ENCODE measurements at places on chromosomes 5 and 9.

DNA sequence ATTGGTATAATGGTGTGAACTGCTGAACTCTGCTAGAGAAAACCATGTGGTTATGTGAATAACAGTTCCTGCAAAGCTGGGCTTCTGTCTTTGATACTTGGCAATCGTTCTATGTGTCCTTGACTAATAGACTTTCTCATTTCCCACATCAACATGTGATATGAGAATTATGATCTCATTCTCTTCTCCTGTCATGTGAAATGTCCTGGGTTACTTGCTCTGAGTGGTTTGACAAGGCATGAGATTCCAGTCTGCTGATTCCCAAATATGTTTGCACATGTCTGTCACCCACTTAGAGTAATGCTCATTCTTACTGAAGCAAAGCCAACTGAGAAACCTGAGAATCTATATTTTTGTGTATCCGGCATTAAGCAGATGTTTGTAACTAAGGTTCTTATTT is 141.2 kb downstream of the PARP8 start:
- no peak for DNase-seq

DNA sequence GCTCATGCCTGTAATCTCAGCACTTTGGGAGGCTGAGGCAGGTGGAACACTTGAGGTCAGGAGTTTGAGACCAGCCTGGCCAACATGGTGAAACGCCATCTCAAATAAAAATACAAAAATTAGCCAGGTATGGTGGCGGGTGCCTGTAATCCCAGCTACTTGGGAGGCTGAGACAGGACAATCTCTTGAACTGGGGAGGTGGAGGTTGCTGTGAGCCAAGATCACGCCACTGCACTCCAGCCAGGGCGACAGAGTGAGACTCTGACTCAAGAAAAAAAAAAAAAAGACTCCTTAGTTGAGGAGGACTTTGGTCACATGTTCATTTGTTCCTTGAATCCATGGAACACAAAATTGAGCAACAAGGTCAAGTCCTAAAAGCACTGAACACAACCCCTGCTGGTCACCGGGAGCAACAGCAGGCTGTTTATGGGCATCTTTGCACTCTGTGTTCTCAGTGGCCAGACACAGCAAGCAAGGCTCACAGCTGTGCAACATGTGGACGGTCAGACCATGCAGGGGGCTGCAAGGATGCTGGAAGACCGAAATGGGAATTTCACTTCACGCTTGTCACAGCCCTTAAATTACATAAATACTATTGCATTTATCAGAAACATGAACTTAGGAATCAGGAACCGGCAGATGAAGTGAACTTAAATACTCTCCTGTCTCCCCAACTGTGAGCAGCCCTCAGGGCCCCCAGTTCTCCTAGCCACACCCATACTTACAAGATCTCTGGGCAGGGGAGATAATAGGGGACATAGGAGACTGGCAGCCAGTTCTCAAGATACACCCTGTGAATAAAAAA is 2.8 kb downstream of the GBGT1 start:
- DNase-seq = no peak

DNA sequence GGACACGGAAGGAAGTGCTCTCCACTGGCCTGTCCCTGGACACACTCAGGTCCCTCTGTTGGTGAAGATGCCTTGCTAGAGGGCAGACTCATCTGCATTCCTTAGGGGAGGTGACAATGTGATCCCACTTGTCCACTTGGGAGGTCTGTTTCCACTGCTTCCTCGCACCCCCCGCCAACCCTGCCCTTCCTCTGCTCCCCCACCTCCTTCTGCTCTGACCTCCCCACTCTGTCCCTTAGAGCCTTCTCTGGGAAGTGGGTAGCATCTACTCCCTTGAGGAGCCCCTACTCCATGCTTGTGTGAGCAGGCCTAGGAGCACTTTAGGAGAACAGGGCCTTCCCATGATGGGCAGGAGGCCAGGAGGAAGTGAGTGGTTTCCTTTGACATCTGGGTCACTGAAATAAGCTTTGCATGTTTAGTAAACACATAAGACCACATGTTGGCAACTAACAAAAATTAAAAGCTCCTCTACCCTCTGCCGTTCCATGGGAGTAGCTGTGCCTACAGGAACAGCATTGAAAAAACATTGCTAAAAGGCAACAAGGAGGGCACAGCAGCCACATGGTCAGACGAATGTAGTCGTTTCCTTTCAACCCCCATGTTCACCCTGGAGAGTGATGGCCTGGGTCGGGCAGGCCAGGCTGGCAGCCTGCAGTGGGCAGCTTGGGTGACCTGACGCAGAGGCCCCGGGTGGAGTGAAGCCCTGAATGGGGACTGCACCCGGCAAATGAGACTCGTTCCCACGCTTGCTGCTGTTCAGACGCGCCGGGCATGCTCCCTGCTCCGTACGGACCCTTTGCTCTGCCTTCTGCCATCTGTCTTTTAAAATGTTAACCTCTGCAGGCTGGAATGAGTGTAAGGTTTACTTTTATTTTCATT is 634.0 kb downstream of the IRX1 start:
- no peak for DNase-seq

DNA sequence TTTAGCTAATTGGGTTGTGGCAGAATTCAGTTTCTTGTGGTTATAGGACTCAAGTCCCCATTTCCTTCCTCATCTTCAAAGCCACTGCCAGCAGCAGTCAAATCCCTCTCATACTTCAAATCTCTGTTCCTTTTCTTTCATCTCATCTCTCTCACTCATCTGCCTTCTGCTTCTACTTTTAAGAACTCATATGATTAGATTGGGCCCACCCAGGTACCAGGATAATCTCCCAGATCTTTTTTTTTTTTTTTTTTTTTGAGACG is 8.0 kb upstream of the REEP5 start:
- no peak for DNase-seq

GRCh38 chr5:66477596-66477995 is 118.6 kb upstream of the MAST4 start:
- DNase-seq = no peak

- DNase-seq = no peak
These were observed 10.9 kb upstream of the CARNMT1 start for GRCh38 chr9:75039009-75039408.

DNA sequence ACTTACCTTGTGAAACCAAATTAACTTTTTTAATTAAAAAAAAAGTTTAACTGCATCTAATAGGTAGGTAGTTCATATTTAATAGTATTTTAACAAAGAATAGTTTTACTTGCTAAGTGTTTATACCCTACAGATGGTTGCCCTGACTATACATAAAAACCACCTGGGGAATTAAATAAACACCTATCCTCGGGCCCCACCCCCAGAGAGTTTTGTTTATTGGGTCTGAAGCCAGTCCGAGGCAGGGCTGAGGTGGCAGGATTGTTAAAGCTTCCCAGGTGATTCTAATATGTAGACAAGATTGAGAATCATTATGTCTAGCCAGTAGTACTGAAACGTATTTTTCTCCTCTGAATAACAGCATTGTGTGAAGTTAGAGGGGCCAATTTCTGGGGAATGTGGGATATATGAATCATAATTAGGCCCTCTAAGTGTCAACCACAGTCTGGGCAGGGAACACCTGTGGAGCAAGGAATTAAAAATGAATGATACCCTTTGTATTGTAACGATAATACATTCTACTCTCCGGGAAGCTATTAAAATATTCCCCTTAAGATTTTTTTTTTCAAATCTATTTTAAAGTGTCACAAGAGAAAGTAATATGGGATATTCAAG is 5.6 kb upstream of the PAM start:
- DNase-seq = no peak

- DNase-seq = no peak
These were observed 20.0 kb downstream of the OGN start for GRCh38 chr9:92384375-92384774.

- no peak for DNase-seq
These were observed 225.2 kb downstream of the FSTL4 start for GRCh38 chr5:133387091-133387490.

DNA sequence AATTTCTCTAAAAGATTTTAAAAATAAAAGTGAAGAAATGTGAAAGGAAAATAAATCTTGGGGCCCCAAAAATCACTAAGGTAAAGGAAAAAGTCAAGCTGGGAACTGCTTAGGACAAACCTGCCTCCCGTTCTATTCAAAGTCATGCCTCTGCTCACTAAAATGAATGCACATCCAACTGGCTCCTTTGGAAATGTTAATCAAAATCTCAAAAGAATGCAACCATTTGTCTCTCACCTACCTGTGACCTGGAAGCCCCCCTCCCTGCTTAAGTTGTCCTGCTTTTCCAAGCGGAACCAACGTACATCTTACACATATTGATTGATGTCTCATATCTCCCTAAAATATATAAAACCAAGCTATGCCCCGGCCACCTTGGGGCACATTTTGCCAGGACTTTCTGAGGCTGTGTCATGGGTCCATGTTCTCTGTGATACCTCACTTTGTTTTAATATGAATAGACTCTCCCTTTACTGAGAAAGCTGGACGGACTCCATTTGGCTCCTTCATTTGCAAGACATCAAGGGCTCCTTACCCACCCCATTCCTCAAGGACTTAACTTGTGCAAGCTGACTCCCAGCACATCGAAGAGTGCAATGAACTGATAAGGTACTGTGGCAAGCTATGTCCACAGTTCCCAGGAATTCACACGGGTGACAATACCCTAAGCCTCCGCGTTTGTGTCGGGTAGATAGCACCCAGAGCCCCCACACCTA is 164.3 kb downstream of the SMC2 start:
- DNase-seq = no peak

- no peak for DNase-seq
These were observed 44.7 kb upstream of the IZUMO3 start for GRCh38 chr9:24590432-24590831.

DNA sequence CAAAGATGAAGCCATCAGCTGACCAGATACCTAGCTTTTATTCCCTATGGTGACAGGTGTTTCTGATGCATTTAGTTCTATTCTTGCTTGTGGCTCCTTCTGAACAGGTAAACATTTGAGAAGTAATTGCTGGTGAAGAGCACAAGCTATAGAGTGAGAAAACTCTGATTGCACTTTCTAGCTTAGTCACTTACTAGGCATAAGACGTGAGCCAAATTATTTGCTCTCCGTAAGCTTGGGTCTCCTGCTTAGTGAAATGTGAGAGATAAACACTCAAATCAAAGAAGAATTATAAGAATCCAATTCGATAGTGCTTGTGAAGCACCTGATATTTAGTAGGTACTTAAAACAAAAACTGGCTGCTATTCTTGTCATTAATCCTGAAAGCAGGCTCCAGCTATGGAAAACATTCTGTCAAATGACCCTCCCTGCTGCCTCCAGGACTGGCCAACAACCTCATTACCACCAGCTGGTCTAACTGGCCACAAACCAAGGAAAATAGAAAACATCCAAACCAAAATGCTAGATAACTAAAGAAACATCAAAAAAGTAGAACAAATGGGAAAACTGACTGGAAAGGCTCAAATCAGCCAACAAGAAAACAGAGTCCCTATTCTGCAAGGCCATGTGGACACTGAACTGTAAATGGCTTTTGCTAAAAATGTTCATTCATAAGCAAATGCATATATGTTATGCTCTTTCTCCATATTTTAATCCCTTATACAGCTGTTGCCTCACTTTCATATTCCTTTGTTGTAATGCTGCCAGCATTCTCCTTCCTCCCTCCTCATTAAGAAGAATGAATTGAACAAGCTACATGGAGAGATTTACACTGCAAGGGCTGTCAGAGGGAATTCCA is 616.1 kb downstream of the DTWD2 start:
- DNase-seq = no peak

GRCh38 chr9:109001275-109001676 is 12.0 kb downstream of the CTNNAL1 start:
- DNase-seq = no peak

- DNase-seq = no peak
These were observed 104.8 kb upstream of the SREK1 start for GRCh38 chr5:66039296-66039695.

DNA sequence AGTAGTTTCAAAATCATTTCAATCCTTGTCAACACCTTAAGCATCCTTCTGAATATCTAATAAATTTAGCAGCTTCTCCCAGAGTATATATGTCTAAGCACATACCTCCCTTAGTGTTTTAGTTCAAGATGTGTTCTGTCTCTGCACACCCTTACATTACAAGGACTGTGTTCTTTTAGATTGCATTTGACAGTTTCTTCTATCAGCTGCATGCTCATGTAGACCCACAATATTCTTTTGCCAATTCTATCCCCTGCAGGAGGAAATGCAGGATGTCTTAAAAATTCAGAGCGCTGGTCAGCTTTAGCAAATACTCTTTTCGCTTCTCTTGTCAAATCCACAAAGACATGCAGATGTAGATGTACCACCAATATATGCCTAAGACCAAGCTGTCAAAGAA is 145.8 kb upstream of the SLC30A5 start:
- no peak for DNase-seq

- no peak for DNase-seq
These were observed 5.3 kb downstream of the SARDH start for GRCh38 chr9:133732639-133733408.

DNA sequence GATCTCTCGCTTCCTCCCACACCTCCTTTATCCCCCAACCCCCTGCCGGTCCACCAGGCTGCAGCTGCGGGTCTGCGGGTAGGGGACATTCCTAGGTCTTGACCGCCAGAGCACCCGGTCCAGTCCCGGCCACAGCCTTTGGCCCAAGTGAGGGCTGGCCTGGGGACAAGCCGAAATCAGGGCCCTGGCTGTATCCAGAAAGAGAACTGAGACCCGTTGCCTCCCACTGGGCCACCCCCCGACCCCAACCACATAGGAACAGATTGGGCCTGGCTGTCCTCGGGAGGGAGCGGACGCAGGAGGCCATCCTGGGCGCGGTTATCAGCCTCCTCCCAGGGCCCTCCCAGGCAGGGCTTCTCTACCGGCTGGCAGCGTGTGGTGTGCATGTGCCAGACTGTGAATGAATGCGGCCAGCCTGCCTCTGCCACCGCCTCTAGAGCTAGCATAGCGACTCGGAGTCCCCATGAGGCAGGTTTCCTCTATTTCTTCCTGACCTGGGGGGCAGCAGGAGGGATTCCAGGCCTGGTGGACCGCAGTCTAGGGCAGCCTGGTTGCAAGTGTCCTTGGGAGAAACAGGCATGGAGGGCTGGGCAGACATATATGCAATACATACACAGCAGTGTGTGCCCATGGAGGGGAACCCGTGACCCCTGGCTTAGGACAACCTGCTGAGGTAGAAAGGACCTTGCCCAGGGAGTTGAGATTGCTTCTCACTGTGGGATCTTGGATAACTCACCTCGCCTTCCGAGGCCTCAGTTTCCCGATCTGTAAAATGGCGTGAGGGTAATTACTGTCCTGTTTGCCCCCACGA is 1.2 kb downstream of the N4BP3 start:
- peak; percentile 41 for DNase-seq

- no peak for DNase-seq
These were observed 54.4 kb downstream of the EXD3 start for GRCh38 chr9:137368431-137369035.
